ENCODE measurements at places on chromosomes 7 and 10.
A peak's percentile ranks its signal among the peaks of the same experiment; 100 is the strongest.

- no peak for DNase-seq
Observed at GRCh38 chr10:89270153-89270483, 18.5 kb upstream of the LIPA start.

DNA sequence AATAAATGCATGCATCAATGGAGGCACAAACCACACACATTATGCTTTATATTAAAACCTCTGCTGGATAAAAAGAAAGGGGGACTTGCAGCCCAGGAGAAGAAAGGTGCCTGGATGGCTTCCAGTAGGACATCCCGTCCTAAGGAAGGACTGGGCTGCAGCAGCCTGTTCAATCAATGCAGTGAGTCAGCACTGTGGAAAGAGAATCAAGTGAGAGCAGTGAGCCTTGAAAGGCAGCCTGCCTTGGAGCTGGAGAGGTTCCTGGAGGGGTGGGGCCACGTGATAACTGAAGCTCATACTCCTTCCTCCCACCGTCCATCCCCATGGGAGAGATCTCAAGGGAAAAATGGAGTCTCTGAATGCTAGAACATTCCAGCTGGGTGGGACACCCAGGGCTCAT is 501.2 kb downstream of the ADRA2A start:
- DNase-seq, result no peak

DNA sequence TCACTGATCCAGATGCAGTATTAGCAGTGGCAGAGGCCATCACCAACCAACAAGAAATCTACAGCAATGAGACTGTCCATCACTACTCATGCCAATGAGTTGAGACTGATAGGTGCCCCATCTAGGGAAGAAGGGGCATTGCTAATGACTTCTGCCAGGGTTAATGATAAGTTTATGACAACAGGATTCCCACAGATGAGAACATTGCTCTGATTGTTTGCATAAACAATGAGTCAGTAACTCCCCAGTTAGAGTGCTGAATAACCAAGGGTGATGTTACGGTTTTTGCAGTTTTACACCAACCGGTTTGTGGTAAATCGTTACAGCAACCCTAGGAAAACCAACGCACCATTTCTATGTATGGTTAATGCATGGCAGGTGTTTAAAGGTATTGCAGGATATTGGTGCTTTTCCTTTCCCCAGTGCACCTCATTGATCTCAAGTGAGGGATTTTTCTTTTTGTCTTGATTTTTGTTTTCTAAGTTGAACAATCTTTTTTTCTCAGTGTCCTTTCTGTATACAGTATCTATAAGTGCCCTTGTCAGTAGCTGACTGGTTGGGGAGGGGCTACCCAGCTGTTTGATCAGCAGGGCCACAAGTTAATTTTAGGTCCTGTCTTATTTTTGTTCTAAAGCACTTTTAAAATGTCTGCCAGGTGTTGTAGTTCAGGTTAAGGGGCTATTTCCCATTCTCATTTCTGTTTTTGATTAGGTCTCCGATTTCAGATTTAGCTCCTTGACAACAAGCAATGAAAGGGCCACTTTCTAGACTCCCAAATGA is 3.9 kb upstream of the CSGALNACT2 start:
- DNase-seq, result no peak

GRCh38 chr10:42872865-42873435 is 90.4 kb downstream of the BMS1 start:
- no peak for DNase-seq

DNA sequence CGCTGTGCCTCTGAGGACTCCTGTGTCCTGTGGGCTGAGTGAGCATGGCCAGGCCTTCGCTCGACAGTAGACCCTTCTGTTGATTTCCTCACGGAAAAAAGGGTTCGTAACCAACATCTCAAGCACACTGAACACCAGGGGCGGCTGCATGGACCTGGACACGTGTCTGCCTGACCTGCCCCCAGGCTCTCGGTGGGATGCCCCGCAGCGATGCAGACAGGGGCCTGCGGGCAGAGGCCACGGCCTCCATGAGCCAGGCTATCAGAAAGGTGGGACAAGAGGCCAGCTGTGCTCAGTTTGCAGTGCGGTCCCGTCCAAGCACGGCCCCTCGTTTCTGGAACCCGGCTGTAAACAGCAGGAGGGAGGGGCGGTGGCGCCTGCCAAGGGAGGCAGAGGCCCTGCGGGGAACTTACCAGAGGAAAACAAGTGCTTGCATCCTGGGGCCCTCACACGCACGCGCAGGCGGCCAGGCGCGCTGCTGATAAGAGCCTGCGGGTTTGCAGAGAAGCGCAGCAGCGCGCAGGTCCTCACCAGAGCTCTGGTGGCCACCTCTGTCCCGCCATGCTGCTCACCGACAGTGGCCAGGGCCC is 10.6 kb downstream of the GPR146 start:
- DNase-seq, result no peak

- DNase-seq, result peak; percentile 43
Observed at GRCh38 chr7:92691578-92691977, 101.4 kb upstream of the FAM133B start.

- no peak for DNase-seq
Observed at GRCh38 chr10:21424459-21424861, 101.0 kb downstream of the SKIDA1 start.

DNA sequence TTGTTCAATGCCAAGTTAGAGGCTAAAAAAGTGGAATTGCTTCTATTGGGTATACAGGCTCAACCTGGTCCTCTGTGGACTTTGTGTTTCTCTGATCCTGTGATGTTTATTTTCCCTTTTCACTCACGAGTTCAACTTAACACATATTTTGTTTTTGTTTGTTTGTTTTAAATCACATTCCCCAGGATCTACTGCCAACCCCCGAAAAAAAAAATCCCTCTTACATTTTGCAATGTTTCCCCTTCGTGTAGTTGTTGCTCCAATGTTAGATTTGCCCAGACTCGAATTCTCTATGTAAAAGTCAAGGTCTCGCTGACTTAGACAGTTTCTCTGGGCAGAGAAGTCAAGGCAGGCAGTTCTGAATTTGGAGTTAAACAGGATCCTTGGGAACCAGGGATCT is 876.4 kb downstream of the CCSER2 start:
- DNase-seq, result no peak

GRCh38 chr10:35635576-35635975 is 6.5 kb downstream of the FZD8 start:
- peak; percentile 37 for DNase-seq

Measured in NCI-H146 (cell line).